Motor neuron (in vitro differentiated cells): ENCODE measurements at places on chromosomes 1 and 21. TPM values are rescaled to one million over a fixed set of nuclear protein-coding genes. Genes with fewer than 3 reads are reported as not detected.

The NUP210L gene
- 0.12 and 0.40 TPM in 2 replicates for total RNA-seq

DNA sequence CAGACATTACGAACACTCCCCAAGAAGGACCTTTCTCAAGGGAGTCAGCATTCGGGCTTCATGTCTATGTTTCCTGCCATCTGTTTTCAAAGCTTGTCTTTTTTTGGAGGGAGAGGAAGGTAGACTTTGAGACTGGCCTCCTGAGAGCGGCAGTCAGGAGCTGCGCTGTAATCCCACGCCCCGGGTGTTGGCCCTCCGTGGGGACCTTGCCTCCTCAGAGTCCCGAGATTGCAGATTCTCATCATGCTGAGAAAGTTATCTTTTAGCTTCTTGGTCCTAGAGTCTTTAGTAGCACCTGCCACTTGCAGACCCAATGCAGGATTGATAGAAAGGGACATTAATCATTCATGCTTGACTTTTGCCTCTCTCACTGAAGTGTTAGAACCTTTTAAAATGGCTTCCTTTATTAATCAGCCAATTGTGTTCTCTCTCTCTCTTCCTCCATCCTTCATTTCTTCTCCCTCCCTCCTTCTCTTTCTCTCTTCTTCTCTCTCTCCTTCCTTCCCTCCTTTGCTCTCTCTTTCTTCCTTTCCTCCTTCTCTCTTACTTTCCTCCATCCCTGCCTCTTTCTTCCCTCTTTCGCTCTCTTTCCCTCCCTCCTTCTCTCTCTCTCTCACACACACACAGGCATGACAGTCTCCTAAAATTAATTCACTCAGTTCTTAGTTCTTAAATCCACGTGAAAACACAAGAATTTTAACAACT is 25.2 kb upstream of the GNPAT start:
- ATAC-seq: no peak

The PITHD1 gene
- 68.6 and 74.3 TPM in 2 replicates for total RNA-seq

- ATAC-seq: no peak
Measured at GRCh38 chr1:192581131-192581927, 5.8 kb downstream of the RGS1 start.

GRCh38 chr1:58911841-58912499 is 128.1 kb upstream of the JUN start:
- ATAC-seq: no peak

The EVA1C gene
- 39.6 and 45.4 TPM in 2 replicates for total RNA-seq

The CRB1 gene
- 24.7 and 24.9 TPM in 2 replicates for total RNA-seq

DNA sequence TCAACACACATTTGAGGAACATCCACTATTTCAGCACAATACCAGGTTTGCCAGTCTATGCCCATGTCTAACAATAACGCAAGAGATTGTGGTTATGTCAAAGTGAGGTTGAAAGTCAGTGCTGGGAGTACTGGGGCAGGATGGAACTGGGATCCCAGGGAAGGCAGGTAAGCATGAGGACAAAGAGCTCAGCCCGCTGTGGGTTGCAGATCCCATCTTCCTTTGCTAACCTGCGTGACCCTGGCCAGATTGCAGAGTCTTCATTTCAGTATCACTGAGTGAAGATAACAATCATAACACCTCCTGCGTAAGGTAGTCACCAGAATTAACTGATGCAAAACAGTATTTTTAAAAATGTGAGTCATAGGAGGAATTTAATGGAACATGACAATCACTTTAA is 250.0 kb downstream of the PCP4 start:
- no peak for ATAC-seq

DNA sequence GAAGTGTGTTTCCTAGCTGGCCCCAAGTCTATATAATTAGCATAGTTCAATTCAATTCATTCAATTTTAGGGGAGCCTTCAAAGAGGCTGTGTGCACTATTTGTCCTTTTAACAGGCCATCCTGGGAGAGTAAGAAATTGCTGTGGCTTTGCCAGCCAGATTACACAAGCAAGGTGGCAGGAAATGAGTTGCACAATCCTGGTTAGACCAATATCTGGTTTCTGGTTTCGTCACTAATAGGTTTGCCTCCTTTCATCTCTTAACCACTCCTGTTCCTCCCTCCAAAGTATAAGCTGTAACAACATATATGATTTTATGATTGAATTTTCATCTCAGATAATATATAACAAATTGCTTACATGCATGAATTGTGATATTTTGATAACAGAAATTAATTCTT is 84.1 kb upstream of the NEGR1 start:
- ATAC-seq: no peak

DNA sequence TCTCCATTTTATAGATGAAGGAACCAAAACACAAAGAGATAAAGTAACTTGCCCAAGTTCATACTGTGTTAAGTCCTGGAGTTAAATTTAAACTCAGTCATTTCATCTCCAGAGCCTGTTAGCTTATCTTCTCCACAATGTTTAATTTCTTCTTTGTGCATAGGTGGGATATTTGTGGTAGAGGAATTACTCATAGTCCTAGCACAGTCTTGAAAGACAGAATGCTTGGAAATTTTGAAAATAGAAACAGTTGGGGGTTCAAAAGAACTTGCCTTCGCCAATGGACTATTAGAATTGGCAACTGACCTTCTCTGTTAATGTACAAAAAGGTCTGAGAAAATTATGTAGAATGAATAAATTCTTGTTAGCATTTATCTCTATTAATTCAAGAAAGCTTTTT is 832.0 kb upstream of the PRMT6 start:
- no peak for ATAC-seq

GRCh38 chr1:35053433-35053832 is 21.7 kb upstream of the ZMYM6 start:
- ATAC-seq: no peak

GRCh38 chr1:204286831-204287421 is 72.8 kb downstream of the PLEKHA6 start:
- peak; percentile 18 for ATAC-seq

DNA sequence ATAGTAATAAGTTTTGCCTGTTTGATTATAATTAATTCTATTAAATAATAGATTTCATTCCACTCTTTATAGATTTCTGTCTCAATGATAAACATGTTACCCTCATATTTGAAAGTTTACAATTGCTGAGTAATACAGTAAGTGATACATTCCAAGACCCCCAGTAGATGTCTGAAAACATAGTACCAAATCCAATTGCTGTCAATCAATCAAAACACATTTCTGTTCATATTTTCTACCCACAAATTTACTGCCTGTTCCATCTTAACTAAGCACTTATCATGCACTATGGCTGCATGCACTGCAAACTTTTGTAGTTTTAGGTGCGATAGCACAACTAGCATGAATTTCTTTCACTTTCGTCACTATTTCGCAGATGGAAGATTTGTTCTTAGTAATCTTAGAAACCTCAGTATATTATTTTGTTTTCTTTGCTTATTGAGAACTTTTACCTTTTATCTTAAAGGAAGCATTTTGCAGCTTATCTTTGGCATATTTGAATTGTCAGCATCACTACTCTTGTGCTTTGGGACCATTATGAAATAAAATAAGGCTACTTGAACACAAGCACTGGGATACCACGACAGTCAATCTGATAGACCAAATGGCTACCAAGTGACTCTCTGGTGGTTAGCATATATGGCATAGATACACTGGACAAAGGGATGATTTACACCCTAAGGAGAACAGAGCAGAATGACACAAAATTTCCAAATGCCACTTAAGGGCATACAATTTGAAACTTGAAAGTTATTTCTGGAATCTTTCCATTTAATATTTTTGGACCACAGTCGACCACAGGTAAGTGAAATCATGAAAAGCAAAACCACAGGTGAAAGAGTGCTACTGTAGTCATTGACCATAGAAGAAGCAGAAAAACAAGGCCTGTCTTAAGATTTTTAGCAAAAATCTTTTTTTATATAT is 67.6 kb downstream of the RGS13 start:
- ATAC-seq: no peak

The C1orf122 gene
- total RNA-seq: 26.3 and 27.8 TPM in 2 replicates

GRCh38 chr1:37878071-37878470 is 18.7 kb upstream of the MTF1 start:
- no peak for ATAC-seq

DNA sequence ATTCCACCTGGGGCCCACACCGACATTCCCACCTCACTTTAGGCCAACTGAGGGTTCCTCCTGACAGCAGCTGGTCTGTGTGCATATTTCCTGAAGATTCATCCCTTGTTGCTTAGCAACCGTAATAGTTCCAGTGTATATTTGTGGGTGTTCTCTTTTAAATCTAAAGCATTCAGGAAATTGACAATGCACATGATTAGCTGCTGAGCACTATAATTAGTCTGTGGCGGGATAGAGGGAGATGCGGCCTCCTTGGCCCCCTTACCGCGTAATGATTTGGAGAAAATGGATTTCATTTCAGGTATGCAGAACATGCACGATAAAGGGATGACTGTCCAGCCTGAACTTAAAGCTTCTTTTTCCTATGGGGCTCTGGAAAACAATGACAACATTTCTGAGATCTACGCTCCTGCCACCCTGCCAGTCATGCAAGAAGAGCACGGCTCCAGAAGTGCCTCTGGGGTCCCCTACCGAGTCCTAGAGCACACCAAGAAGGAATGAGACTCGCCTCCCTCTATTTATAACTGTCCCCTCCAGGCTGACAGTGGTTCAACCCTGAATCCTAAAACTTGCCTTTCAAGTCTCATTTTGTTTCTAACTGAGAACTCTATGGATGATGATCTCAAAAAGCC is 33.8 kb upstream of the RCAN3 start:
- peak; percentile 25 for ATAC-seq

The HES4 gene
- 100 and 112 TPM in 2 replicates for total RNA-seq

DNA sequence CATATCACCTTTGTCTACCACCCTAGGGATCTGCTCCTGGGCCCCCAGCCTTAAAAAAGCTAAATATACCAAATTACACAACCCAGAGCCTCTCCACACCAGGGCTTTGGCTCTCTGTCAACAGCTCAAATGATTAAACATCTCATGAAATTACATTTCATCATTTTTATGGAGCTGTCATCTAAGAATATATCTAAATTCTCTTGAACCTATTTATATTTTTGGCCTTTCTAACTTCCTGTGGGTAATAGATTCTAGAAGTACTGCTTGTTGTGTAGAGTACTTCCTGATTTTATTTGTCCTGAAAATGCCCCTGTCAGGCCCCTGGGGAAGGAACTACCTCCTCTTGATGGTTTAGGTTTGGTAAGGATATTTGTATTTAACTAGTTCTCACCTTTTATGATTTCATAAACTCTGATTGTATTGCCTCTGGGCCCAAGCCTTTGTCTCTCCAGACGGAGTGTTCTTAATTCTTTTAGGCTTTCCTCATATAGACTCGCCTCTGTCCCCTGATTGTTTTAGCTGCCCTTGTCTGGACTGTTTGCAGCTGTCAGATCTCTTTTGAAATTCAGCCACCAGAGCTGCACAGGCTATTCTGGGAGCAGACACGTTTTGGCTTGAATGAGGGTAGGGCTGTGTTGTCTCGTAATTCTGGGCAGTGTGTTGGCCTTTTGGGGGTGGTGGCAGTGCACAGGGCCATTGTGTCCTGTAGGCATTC is 16.6 kb downstream of the MYOG start:
- ATAC-seq: peak; percentile 50

- no peak for ATAC-seq
Measured at GRCh38 chr1:6955357-6956094, 170.3 kb downstream of the CAMTA1 start.

The LCE3C gene
- not detected in 2 replicates for total RNA-seq

GRCh38 chr1:199313444-199313843 is 674.6 kb downstream of the PTPRC start:
- no peak for ATAC-seq

DNA sequence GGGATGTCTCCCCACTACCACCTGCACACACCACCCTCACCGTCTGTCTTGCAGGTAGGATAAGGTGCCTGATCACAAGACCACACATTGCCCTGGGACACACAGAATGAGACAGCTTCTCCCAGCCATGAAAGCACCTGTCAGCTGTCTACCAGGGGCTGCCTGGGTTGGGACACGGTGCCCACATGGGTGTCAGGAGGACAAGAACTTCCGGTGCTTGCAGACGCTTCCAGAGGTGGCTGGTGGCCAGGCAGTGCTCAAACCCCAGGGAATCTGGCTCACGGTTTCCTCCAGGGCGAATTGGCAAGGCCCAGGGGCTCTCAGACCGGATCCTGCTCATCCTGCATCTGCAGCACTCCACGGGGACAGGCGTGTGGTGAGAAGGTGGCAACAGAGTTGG is 182.6 kb upstream of the ARHGEF16 start:
- no peak for ATAC-seq

The CNKSR1 gene
- total RNA-seq: 3.1 and 3.3 TPM in 2 replicates

DNA sequence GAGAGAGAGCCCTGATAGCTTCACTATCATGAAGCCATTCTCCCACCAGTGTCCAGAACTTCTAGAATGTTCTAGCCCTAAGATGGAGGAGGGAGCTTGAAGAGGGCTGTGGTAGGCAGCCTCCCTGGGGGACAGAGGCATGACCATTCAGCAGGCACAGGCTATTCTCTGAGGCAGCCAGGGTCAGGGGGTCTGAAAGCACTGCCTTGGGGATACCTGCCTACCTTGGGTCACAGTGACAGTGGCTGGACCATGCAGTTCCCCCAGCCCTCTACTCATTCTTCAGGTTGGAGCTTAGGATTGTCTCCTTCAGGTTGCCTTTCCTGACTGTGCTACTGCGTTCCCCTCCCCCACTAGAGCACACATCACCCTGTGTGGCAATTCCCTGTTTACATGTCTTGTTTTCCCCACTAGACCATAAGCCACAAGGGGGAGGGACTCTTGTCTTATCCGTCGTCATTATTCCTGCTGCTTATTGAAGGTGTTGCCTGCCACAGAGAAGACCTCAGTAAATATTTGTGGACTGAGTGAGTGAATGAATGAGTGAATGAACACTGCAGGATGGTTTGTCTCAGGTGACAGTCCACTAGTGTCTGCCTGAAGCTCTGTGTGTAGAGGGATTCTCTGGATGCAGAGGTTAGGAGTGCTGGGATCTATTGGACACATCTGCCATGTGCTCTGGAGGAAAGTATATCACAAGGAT is 5.2 kb downstream of the ZDHHC18 start:
- no peak for ATAC-seq

GRCh38 chr1:228403231-228403631 is 3.4 kb downstream of the TRIM11 start:
- ATAC-seq: no peak

The CACNA1S gene
- 0.04 TPM in 1 of 2 replicates, not detected in the other for total RNA-seq

- ATAC-seq: no peak
Measured at GRCh38 chr1:62457955-62458354, 21.1 kb downstream of the USP1 start.

The CLDN17 gene
- not detected in 2 replicates for total RNA-seq

DNA sequence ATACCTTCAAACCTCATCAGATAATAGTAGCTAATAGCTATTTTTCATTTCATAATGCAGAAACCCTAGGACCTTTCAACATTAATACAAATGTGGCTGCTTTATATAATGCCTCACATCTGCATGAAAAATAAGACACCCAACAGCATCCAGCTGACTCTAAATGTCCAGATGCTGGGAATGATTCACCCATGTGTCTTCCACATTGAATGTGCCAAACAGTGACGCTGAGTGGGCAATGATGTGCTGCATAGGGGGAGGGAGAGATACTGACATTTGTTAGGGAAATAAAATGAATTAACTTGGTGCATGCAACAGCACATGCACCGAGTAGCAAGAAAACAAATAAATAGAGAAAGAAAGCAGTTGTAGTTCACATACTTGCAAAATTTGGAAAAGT is 199.3 kb downstream of the DSCAM start:
- no peak for ATAC-seq
